ENCODE measurements at places on chromosomes 11 and 22.

DNA sequence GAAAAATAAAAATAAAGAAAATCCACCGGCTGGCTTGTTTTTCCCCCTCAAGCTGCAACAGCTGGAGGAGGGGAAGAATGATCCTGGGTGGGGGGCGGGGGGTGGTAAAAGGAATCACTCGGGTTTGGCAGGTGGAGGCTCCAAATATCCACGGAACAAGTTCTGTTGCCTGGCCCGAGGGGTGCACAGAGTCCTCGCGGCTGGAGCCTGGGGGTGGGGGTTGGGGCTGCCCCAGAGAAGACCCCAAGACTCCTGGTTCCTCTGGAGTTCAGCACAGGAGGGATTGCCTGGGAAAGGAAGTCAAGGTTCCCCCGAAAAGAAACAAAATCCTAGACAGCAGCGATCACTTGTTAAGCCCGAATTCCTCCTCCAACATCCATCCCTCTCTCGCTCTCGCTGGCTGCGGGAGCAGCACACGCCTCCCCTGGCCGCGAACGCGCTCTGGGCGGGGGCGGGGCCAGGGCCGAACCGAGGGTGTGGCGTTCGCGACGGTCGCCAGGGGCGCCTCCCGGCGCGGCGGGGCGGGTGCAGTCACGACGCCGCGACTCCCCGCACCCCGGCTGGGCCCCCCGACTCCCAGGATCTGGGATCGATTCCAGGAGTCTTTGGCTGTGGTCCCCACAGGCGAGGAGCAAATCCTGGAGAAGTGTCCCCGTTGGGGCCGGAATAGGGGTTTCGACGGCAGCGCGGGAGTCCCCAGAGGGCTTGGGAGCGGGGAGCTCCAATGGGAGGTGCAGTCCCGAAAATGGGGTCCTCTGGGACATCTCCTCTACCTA, at the start of gene KCNA4:
KCNA4 (minus strand) TSS at position 443 of the 776 bp plus-strand sequence. CDS start 4,352 bp downstream, outside the sequence.
- no peak for DNase-seq

DNA sequence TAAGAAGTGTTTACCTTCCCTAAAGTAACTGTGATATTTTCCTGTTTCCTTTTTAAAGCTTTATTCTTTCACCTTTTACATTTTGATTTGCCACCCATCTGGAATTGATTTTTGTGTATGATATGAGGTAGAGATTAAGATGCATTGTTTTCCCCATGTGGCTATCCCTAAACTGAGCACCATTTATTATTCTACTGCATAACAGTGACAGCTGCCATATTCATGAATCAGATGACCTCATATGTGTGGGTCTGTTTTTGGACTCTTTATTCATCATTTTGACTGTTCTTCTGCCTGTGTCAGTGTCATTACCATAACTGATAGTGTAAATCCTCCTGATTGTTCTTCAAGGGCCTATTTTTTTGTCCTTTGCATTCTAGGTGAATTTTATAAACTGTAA, 50.8 kb downstream of the HIPK3 start:
- DNase-seq = no peak

DNA sequence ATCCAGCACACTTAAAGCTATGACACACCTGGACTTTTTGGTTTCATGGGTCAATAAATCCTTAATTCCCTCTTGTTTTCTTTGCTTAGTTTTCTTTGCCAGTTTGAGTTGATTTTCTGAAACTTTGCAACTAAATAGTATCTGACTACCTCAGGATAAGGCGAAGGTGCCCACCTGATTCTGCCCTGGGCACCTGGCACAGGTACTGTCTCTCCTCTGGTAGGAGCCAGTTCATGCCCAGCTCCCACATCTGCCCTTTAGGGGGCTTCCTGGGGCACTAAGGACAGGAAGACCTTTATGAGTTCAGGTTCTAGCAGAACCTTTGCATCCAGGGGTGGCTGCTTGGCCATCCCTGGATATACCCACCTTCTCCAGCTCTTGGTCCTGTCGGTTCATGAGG, 19.6 kb upstream of the KCNJ11 start:
- no peak for DNase-seq

GRCh38 chr11:124776865-124777645, 15.0 kb upstream of the ESAM start:
- no peak for DNase-seq

- peak; percentile 51 for DNase-seq
Measured at GRCh38 chr11:67268081-67268961, 2.0 kb downstream of the GRK2 start.

- no peak for DNase-seq
Measured at GRCh38 chr11:3775736-3776406, 21.5 kb downstream of the NUP98 start.

GRCh38 chr11:107392611-107393010, 65.0 kb downstream of the CWF19L2 start:
- no peak for DNase-seq

DNA sequence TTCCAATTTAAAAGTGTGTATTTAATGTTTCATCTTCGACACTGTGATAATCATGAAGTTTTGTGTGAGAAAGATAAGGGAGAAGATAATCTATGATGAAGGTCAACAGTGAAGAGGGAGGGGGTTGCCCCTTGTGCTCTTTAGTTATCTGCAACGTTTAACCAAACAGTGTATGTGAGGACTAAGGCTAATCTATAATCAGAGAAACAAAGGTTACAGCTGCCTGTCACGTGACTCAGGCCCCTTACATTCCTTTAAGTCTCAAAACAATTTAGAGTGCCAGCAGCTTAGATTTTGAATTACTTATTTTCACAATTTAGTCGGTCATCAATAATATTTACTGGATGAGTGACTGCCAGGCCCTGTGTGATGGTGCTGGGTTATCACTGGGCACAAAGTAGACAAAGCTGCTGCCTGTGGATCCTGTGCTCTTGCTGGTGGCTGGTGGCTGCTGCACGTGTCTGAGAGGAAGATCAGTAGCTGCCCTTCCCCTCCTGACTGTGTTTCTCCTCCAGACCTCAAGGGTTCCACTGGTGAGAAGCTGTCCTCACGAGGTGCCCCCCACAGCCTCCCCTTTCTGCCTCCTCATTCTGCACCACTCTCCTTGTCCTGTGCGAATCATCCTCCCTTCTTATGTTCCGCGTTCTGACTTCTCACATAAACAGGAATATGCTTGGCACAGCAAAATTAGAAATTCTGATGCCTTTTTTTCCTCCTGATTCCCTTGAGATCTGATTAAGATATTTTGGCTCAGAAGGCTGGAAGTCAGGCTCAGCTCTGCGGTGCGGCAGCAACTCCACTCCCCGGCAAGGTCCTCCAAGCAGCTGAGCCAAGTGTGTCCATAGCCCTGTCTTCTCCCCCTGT, 331.1 kb upstream of the B3GAT1 start:
- no peak for DNase-seq

GRCh38 chr11:122814401-122814800, 23.9 kb upstream of the CRTAM start:
- no peak for DNase-seq

DNA sequence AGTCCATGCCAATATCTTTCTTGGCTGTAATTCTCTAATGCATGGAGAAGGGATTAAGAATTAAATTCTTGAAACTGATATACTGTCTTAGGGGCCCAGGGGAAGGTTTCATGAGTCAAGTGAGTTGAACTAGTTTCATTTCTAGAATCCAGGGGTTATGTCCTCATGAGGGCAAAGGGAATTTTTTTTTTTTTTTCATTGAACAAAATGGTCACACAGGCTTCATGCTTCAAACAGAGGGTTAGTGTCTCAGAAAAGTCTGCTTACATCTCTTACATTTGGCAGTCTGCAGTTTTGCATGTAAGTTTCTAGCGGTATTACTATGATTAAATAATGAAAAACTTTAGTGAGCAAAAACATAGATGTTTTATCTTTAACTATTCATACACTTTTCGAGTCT, 32.9 kb downstream of the PPME1 start:
- no peak for DNase-seq

- DNase-seq = no peak
Measured at GRCh38 chr22:47139013-47139789, 376.8 kb downstream of the TBC1D22A start.

Measured in stimulated activated CD8-positive, alpha-beta memory T cell treated with anti-CD3 and anti-CD28 coated beads, Interleukin-4, amount 100 ng/mL, for 24 hours (primary cell).